ENCODE measurements at places on chromosomes 3 and 15. TPM values are rescaled to one million over a fixed set of nuclear protein-coding genes. Genes with fewer than 3 reads are reported as not detected.

PRKCD gene
- 28.9 TPM for polyA plus RNA-seq

CPNE4 gene
- 0.66 TPM for polyA plus RNA-seq

PP2D1 gene
- polyA plus RNA-seq: not detected

TERC gene
- polyA plus RNA-seq: not detected

MITF gene
- polyA plus RNA-seq: 2.2 TPM

ARID3B gene
- polyA plus RNA-seq: 5.4 TPM

MCF2L2 gene
- polyA plus RNA-seq: 1.2 TPM

RHCG gene
- 0.81 TPM for polyA plus RNA-seq

GOLGA8G gene
- polyA plus RNA-seq: not detected

EBLN2 gene
- polyA plus RNA-seq: 0.43 TPM
